ENCODE measurements at places on chromosomes 4 and X.

DNA sequence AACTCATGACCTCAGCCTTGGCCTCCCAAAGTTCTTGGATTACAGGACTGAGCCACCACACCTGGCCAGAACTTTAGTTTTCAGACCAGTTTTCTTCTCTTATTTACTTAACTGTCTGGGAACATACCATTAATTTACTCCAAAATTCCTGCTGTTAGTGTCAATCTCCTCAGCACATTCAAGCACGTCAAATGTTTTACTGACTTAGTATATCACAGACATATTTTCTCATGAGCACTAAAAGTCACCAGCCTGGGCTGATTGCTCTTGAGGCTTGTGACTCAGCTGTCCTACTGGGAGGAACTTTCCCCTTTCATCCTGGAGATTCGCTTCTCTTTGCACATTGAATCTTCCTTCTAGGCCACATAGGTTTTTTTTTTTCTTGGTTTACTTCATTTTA, 109.6 kb downstream of the PCDH18 start:
- no peak for DNase-seq

DNA sequence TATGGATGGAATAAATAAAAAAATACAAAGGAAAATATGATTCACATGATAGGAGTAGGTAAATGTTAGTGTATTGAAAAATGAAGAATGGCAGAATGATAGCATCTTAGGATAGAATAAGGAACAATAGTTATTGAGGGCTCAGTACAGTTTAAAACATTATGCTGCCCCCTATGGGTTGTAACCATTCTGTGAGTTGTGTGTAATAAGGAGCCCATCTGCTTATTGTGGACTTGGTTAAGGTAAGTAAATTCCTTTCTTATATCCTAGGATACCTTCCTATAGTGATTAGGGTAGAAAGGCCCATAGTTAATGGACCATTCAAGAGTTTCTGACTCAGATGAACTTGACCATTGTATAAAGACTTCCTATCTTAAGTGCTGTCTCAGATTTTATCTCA, 195.8 kb downstream of the PDHA2 start:
- no peak for DNase-seq

DNA sequence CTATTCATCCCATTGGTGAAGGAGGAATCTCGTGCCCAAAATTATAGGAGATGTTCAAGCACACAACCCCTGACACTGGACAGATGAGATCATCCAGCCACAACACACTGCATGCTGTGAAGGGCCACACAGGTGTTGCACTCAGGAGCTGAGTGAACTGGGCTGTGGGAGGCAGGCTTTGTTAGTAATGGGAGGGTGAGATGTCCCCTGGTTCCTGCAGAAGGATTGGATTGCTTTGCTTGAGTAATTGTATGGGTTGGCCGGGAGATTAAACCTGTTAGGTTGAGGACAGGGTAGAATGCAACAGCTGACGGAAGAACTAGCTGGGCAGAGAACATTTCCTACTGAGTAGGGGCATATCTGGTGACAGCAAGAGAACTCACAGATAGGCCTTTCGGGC, 152.2 kb downstream of the TACR3 start:
- DNase-seq, result no peak

DNA sequence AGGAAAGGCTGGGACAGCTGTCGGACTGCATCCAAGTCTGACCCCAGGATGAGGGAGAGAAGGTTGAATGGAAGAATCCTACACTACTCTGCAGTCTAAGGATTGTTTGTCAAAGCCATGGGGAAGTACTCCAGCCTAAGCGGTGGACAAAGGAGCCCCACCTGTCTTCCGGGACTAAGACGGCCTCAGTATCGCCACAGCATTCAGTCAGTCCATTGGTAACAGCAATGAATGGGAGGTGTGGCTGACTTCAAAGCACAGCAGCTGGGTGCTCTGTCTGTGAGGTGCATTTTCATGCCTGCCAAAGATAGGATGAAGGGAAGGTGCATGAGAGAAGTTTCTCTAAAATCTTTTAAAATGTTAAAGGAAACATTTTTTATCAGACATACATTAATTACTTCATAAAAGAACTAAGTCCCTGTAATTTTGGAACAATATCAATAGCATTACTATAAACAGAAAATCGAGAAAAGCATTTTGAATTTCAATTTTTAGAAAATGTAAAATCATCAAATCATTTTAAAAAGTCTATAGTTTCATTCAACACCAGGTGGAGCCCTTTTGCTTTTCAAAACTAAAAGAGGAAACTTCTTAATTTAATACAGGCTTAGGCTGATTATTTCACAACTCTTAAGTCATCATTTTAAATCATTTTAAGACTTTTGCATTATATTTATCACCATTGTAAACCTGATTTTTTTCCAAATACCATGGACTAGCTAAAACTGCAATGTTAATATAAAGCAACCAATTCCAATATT, 27.6 kb upstream of the INTU start:
- DNase-seq, result no peak

- no peak for DNase-seq
Observed at GRCh38 chrX:99398545-99398944, 1011.5 kb downstream of the PCDH19 start.

DNA sequence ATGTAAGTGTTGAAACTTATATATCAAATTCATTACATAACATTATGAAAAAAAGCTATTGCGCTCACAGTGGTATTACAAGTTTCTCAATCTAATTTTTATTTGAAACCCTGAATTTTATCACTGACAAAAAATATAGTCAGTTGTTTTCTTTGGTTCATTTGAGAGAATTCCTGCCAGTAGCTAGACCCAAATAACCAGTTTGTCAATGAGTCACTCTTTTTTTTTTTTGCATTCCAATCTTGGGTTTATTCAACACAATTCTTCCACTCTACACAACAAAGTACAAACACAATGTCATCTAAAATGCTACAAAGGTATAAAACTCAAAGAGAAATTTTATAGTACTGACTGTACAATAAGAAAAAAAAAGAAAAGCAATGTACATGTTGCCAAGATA, 13.1 kb downstream of the HPF1 start:
- DNase-seq, result no peak

DNA sequence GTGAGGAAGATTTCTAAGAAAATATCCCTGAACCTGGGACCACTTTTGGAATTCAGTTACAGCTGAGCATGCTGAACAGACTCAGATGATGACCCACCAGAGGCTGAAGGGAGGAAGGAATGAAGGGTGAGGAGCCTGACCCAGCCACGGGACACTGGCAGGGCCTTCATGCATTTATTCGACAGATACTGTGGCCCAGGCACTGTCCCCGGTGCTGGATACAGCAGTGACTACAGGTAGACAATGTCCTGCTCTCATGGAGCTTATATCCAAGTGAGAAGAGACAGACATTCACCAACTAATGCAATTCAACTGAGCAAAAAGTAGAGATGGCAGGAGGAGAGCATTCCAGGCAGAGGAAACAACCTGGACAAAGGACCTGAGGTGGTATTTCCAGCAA, 2.2 kb upstream of the IQSEC2 start:
- DNase-seq, result no peak

- no peak for DNase-seq
Observed at GRCh38 chr4:181745933-181746625, 497.1 kb upstream of the TENM3 start.

DNA sequence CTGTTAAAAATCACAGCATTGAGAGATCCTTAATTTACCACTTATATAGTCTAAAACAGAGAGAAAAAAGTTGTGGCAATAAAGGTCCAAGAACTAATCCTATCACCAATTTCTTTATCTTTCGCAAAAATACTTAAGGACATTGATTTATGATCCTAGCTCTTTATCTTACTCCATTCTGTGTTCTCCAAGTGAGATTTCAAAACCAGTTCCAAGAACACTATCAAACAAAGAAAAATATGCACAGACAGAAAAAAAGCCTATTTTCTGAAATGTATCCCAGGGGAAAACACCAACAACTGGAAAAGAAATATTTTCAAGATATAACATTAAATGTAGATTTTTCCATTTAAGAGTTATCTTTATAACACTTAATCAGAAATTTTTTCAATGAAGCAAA, 172.8 kb downstream of the APBB2 start:
- DNase-seq, result no peak

- DNase-seq, result no peak
Observed at GRCh38 chr4:140686796-140687195, 69.4 kb downstream of the TBC1D9 start.

DNA sequence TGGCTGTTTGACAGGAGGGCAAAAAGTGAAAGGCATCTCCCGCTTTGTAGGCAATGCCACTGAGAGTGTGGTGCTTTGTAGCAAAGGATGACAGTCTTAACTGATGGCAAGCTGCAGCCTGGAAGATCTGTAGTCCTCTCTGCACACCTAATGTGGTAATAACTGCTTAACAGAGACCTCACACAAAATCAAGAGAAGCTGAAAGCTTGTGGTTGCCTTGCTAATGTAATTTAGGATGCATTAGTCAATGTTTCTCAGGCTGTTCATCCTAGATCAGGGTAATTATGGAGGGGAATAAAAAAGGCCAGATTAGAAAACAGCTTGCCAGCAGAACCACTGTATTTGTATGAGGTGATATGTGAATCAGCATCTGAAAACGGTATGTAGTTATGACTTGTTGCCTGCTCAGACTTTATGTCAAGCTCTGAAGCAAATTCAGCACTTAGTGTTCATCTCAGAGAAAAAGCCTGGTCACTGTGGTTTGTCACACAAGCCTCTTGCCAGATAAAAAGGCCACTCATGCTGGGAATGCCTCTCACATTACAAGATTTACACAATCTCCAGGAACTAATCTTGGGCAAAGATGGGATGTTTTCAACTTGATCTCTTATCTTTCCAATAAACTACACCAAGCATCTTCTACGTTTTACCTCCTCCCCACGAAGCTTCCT, 130.8 kb downstream of the ENOX2 start:
- DNase-seq, result no peak
